Hippocampal formation (tissue), 2 donors: ENCODE measurements at places on chromosomes 3 and 15.

DNA sequence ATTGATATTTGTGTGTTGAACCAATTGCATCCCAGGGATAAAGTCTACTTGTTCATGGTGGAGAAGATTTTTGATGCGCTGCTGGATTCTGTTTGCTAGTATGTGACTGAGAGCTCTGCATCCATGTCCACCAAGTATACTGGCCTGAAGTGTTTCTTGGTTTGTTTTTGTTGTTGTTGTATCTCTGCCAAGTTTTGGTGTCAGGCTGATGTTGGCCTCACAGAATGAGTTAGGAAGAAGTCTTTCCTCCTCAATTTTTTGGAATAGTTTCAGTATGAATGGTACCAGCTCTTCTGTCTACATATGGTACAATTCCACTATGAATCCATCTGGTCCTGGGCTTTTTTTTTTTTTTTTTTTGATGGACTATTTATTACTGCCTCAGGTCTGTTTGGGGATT is 50.9 kb upstream of the OSTN start:
- no peak for DNase-seq

DNA sequence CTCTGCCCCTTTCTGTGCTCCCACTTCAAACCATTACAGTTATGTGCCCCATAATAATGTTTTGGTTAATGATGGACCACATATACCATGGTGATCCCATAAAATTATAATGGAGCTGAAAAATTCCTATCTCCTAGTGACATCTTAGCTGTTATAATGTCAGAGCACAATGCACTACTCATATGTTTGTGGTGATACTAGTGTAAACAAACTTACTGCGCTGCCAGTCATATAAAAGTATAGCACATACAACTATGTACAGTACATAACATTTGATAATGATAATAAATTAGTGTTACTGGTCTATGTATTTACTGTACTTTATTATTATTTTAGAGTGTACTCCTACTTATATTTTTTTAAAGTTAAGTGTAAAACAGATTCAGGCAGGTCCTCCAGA is 45.6 kb upstream of the TCAIM start:
- DNase-seq = no peak

DNA sequence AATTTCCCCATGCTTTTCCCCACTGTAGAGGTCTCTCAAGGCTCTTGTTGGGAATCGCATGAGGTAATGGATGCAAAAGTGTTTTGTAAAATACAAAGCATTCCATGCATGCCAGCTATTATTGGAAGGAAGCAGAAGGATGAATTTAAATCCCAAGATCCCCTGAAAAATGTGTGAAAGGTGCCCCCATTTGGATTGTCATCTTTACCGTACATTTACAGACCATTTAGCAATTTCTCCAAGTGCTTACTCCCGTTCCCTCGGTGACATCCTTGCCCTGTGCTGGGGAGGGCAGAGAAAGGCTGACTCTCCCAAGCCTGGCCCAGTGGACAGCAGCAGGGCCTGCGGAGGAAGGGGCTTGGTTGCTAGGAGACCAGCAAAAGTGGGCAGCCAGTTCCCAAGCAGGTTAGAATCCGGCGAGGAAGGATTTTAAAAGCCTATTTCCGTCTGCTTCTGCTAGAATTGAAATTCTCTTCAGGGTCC is 31.1 kb upstream of the NEO1 start:
- DNase-seq = no peak

DNA sequence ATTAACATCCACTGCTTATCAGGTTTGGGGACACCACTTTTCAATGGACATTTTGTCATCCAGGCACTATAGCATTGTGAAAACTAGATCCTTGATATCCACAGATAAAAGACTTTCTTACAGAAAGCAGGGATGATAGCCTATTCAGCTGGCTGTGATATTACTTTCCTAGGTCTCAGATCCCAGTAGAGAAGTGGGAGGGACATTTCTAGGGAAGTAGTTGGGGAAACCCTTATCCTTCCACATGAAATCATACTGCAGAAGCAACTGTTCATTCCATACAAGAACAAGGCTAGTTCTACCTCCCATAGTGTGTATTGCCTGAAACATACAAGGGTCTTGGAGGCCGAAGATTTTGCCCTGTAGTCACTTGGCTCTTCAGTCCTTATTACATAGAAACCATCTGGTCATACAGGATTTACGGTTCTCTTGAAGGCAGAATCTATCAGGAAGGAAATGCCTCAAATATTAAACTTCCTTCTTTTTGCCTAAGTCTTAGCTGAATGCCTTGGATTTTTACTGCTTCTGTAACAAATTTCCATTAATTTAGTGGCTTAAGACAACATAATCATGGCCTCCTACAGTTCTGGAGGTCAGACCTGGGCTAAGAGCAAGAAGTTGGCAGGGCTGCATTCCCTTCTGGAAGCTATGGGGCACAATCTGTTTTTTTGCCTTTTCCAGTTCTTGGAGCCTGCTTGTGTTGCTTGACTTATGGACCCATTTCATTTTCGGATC is 119.4 kb downstream of the ECT2 start:
- DNase-seq = no peak

GRCh38 chr15:47184003-47184907 is 533.0 kb upstream of the SEMA6D start:
- DNase-seq = no peak

DNA sequence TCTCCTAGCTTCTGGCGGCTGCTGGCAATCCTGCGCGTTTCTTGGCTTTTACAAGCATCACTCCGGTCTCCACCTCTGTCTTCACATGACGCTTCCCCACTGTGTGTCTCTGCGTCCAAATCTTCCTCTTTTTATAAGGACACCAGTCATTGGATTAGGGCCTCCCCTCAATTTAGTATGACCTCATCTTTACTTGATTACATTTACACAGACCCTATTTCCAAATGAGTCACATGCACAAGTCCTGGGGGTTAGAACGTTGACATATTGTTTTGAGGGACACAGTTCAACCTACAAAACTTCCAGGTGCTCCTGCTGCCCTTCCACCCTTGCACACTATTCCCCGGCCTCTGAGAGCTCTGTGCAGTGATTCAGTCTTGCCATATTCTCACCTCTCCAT is 215.3 kb downstream of the OPA1 start:
- DNase-seq = no peak

GRCh38 chr15:41160639-41161315 is 44.7 kb upstream of the INO80 start:
- no peak for DNase-seq

DNA sequence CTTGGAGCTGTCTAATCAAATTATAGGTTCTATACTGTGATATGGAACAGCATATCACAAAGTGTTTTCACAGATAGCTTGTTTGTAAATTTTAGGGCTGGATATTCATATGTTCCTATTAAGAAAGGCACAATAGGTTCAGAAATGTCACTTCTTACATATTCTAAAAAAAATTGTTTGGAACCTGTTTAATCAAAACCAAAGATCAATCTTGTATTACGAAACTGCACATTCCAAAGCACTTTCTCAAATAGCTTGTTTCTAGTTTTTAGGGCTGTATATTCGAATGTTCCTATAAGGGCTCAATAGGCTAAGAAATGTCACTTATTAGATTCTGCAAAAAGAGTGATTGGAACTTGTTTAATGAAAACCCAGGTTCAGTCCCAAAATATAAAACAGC is 67.4 kb upstream of the OSBPL11 start:
- no peak for DNase-seq
